ENCODE measurements at places on chromosomes 4 and X.

DNA sequence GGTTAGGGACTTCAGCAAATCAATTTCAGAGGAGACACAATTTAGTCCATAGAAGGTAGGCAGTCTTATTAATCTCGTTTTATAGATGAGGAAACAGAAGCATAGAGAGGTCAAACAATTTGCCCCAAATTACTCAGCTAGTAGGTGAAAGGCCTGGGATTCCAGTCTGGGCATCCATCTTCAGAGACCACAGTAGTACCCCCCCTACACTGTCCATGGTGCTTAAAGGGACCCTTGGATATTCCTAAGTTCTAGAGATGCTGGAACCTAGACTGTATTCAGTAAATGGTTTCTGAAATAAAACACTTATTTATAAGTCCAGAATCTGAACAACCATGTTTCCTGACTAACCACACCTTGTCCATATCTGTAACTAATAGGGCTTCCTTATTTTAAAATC is 174.8 kb downstream of the CEP135 start:
- DNase-seq: no peak

DNA sequence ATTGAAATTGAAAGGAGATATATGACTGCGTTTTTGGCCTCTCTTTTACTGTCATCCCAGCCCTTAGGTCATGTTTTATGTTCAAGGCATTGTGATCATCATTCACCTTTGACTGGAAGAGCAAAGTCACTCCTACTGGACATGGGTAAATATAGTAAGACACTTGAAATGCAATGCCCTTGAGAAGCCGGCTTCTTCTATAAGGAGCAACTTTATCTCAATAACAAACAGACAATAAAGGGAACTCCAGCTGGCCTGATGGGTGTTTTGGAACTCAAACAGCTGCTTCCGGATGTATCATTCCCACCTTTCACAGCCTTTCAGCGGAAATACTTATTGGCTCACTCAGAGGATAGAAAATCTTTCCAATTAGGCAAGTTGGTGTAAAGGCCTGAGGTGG is 65.1 kb upstream of the C4orf54 start:
- no peak for DNase-seq

DNA sequence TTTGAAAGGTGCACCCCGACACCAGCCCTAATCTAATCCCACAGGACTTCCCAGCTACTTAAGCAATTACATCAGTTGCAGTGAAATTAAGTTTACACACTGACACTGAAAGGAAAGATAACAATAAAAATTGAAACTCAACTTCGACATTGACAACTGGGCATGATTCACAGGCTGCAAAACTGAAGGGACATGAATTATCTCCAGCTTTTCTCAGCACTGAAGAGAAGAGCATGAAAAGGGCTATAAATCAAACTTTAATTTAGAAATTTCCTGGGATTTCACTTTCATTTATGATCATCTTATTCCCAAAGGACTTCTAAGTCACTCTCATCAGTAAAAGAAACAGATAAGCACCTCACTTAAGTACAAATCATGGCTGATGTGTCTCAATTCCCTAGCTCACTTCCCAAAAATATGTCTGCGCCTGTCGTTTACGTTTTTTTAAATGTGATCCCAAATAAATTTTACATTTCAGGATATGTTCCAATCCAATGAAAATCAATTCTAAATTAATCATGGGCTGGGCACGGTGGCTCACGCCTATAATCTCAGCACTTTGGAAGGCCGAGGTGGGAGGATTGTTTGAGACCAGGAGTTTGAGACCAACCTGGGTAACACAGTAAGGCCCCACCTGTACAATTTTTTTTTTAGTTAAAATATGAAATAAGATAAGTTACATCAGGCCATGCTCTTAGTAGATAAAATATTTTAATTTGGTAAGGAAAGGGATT is 134.4 kb upstream of the TBL1X start:
- no peak for DNase-seq

DNA sequence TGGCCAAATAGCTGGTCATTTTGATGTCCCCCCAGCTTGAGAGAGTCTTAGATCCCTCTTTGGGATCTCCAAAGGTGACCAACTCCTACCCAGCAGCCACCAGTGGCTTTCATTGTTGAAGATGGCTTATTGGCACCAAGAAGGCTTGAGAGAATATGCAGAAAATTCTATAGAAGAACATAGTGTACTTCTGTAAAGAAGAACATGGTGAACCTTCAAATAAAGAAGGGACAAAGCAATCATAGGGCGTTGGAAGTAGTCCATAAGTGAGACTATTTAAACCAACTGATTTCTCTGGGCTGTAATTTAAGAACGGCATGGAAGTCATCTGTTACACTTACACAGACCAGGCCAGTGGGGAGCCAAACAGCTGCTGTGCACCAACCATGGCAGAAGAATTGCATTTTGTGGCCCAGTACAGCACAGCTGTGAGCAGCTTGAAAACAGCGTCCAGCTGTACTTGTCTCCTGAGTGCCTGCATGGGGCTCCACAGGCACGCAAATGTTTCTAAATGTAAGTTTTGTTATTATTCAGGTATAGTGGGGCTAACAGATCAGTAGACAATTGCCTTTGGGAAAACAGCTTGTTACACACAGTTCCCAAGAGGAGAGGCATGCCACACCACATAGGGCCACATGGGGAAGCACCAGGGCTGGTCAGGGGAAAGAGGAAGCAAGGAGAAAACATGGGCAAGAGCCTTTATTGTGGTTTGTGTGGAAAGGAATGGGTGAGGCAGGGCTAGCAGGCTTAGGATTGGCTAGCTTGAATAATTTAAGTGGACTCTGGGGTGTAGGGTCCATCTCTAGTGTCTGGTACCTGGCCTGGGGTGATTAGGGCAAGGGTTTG is 125.0 kb downstream of the ARHGAP6 start:
- DNase-seq: no peak

GRCh38 chrX:56343664-56344063 is 111.5 kb downstream of the KLF8 start:
- no peak for DNase-seq

DNA sequence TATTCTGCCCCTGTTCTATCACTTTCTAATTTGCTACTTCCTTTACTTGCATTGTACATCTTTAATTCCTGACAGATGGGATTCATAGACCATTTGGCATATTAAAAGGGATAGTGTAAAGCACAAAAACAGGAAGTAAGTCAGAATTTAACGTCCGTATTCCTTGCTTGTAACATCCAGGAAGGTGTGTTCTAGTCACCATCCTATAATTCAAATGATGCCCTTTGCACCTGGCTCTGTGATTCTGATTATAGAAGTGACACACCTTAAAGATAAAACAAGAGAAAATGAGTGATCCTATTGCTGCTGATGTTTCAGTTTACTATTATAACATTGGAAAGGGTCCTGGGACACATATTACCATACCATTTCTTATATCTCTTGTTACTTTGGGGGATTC is 238.7 kb upstream of the NR3C2 start:
- no peak for DNase-seq

DNA sequence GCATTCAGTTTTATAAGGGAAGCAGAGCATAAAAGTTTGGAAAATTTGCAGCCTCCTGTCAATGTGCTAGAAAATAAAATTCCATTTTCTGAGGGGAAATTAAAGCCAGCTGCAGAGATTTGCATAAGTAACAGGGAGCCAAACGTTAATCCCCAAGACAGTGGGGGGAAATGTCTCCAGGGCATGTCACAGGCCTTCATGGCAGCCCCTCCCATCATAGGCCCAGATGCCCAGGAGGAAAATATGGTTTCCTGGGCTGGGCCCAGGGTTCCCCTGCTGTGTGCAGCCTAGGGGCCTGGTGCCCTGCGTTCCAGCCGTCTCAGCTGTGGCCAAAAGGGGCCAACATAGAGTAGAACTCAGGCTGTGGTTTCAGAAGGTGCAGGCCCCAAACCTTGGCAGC is 9.3 kb downstream of the RNF4 start:
- no peak for DNase-seq

DNA sequence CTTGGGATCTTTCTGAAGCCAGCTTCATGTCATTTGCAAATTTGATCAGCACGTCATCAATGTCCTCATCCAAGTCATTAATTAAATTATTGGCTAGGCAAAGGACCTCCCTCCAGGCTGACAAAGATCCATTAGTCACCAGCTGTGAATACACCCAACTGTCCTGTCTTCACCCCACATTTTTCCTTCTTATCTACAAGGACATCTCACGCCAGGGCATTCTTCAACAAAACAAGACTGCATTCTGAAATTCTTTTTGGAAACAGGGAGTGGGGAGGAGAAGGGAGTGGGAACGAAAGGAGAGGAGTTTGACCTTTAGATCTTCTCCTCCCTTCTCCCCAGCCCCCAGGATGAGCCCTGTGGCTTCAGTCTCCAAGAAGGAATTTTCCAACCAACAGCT is 32.7 kb downstream of the NLGN3 start:
- DNase-seq: no peak

DNA sequence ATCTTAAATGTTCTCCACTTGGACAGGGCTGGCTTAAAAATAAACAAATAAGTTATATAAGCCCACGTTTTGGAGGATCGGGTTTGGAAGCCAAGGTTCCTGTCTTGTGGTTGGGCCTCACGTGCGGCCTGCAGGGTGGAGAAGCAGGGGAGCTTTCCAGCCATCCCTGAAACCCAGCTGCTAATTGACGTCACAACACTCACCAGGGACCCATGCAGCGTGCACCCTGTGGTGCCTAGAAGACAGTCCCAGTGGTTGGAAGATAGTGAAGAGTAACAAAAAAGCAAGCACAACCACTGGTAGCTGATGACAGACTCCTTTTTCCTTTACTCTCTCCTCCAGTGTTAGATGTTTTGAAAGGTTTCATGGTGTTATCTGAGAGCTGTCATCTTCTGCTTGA is 142.0 kb upstream of the RBPJ start:
- DNase-seq: no peak

All from caudate nucleus (tissue), 63 donors.